ENCODE measurements at places on chromosomes 3 and 15. TPM values are rescaled to one million over a fixed set of nuclear protein-coding genes. Genes with fewer than 3 reads are reported as not detected.

Gene GRAMD2A
- 0.13 TPM for total RNA-seq

Gene RTP1
- total RNA-seq, result not detected

Gene NR2E3
- 0.18 TPM for total RNA-seq

Gene SH2D7
- not detected for total RNA-seq

Gene DUOX1
- not detected for total RNA-seq

Gene SLC12A1
- not detected for total RNA-seq

Gene ISG20
- 39.7 TPM for total RNA-seq

Gene SLC15A2
- total RNA-seq, result 0.36 TPM

Gene SERINC4
- 0.12 TPM for total RNA-seq

Gene FAM107A
- not detected for total RNA-seq

Gene SECISBP2L
- total RNA-seq, result 6.2 TPM

Gene HRH1
- total RNA-seq, result 9.5 TPM

Gene COL6A5
- not detected for total RNA-seq

Gene CACNA2D2
- total RNA-seq, result 0.42 TPM

Gene XCR1
- total RNA-seq, result not detected

Gene VPS13C
- total RNA-seq, result 12.0 TPM

Gene STRIT1
- not detected for total RNA-seq

Gene CMTM8
- 9.9 TPM for total RNA-seq

Gene SEMA6D
- not detected for total RNA-seq

Gene MUC13
- 7.8 TPM for total RNA-seq

Gene HCLS1
- 0.13 TPM for total RNA-seq

Gene GCSAM
- not detected for total RNA-seq

Gene ZNF385D
- not detected for total RNA-seq

Gene TRIM71
- total RNA-seq, result not detected

Gene CDC25A
- total RNA-seq, result 10.6 TPM

Gene CNTN4
- not detected for total RNA-seq

Gene IL17RB
- 0.83 TPM for total RNA-seq

Gene C3orf85
- total RNA-seq, result not detected

Gene IL5RA
- not detected for total RNA-seq

Gene PTH1R
- 0.28 TPM for total RNA-seq

Gene BNC1
- total RNA-seq, result 0.49 TPM

Gene WDR49
- not detected for total RNA-seq

Gene SEMA3F
- total RNA-seq, result 8.2 TPM

Gene CADPS
- not detected for total RNA-seq

Gene ATP6V1A
- 18.8 TPM for total RNA-seq

Gene CCR8
- total RNA-seq, result not detected

Gene DUOXA1
- 0.18 TPM for total RNA-seq

Gene ZKSCAN7
- not detected for total RNA-seq

Gene ROBO1
- total RNA-seq, result 14.8 TPM

Gene CPN2
- not detected for total RNA-seq

Gene TRH
- not detected for total RNA-seq

Gene LRRIQ4
- not detected for total RNA-seq

Gene LMAN1L
- not detected for total RNA-seq

Gene RPUSD2
- 16.6 TPM for total RNA-seq

Gene CYP1A2
- not detected for total RNA-seq

Gene OIP5
- total RNA-seq, result 14.3 TPM

Gene FANCD2
- total RNA-seq, result 20.9 TPM
